Cortex of kidney (tissue), 1 donor: ENCODE measurements at places on chromosomes 3 and 15.

DNA sequence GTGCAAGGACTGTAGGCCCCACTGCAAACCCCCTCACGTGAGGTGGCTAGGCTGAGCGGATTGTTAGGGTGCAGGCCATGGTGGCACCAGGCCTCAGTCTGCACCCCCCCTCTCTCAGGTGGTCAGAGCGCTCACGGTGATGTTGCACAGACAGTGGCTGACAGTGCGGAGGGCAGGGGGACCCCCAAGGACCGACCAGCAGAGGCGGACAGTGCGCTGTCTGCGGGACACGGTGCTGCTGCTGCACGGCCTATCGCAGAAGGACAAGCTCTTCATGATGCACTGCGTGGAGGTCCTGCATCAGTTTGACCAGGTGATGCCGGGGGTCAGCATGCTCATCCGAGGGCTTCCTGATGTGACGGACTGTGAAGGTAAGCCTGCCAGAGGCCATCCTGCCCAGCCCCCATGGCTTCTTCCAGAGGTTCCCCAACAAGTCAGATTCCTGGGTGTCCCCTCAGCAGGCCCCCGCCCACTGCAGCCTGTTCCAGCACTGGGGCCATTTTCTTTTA is 18.2 kb downstream of the ATRIP start:
- DNase-seq: no peak

DNA sequence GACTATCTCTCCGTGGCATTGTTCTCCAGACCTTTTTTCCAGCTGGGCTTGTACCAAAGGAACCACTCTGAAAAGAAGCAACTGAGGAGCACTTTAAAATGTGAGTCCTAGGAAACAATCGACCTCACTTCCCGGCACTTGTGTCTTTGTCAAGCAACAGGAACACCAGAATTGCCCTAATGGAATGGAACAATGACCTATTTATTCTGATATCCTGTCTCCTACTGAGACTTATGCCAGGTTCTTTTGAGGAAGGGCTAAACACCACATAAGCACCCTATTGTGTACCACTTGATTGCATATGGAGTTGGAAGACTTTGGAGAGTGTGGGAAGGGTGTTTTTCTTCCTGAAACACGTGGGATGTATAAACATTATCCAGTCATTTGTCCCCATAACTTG is 56.8 kb upstream of the TGFBR2 start:
- DNase-seq: no peak

DNA sequence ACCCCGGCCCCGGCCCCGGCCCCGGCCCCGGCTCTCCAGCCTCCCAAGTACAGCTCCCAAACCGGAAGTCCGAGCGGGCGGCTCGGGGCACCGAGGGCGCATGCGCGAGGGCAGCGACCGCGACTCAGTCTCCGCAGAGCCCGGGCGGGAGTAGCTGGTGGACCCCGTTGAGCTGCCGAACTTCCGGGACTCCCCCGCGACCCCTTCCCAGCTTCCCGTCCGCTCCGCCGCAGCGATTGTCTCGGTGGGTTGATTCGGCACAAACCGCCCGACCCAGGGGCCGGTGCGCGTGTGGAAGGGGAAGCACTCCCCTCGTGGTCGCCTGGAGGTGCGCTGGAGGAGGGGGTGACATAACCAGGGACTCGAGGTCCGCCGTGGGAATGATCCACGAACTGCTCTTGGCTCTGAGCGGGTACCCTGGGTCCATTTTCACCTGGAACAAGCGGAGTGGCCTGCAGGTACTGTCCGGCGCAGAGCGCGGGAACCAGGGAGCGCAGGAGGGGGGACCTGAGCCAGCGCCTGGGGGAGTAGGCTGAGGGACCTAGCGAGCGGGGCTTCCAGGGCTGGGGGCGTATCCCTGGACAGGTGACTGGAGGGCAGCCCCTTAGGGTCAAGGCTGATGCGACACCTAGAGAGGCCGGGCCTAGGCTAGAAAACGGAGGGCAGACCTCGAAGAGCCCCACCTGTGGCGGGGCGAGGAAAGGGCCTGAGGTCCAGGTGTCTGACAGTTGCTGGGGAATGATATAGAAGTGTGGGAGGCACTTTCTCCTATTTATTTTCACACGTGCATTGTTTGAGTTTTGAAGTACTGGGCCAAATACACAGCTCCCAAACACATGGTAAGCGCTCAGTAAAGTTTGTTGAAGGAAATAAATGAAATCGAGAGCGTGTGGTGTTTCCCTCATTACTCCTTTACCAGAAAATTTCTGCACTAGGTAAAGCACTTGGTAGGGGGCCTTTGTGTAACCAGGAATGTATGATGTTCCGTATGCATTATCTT is at the start of the genes TUBGCP4 and ZSCAN29:
TSS of gene TUBGCP4 (plus strand) at position 127 of the 1,000 bp plus-strand sequence. CDS start at position 381, 254 bp downstream.
TSS of gene ZSCAN29 (minus strand) at position 69 of the 1,000 bp plus-strand sequence. CDS start 1,130 bp downstream, outside the sequence.
- peak; percentile 30 for DNase-seq

DNA sequence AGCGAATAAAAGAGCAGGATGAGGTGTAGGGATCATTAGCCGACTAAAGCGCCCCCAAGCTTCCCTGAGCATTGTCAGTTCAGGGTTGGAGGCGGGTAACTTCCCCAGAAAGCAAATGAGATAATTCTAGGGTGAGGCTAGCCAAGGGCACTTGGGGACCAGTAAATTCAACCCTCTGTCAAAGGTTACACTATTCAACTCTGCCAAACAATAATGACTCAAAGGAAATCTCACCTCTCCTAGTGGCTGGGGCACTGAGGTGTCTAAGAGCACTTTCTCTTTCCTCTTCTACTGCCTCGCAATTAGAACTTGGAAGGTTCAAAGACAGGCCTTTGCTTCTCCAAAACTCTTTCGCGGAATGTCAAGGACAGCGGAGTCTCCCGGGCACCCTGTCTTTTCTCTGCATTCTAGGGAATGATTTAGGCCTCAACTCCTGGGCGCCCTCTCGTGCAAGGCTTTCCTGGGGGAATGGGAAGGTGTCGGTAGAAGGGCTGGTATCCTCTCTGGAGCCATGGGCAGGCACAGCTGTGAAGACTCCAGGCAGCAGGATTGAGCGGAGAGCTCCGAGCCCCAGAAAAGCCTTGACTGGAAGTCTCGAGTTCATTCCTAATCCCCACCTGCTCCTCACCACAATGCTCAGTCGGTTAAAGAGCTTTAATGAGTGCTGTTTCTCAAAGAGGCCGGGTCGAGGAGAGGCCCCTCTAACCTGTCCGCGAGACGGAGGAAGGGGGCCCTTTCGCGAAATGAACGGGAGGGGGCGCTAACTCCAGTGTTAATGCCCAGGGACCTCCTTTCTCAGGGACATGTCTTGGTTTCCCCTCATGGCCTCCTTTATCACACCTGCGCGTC is 21.9 kb downstream of the ZIC4 start:
- no peak for DNase-seq

DNA sequence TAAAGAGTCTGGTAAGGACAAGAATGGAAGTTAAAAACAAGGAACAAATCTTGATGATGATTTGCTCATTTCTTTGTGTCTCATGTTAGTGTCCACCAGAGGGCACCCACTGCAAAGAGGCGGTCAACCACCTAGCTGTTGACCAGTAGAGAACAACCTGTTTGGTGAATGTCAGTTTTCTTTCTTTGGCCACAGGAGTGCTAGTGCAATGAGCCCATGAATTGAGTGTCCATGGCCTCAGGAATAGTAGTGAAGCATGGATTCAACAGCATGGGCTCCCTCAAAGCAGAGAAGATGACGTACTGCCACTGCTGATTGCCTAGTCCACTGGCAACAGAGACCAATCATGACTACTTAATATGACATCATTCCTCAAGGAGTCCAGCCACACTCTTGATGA is 10.7 kb upstream of the CNTN6 start:
- DNase-seq: no peak

DNA sequence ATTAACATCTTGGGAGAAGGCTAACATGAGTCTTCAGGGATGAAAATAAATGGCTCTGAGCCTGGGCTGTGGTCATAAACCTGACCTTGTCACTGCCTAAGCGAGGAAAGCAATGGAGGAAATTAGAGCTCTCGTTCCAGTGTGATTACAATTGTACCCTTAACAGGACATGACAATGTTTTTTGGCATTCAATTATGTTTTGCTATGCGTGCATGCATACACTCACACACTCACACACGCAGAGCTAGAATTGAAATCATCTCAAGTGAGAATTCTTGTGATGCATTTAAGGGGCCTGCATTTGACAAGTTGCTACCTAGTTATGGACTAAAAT is 24.1 kb downstream of the ZNF80 start:
- DNase-seq: no peak

DNA sequence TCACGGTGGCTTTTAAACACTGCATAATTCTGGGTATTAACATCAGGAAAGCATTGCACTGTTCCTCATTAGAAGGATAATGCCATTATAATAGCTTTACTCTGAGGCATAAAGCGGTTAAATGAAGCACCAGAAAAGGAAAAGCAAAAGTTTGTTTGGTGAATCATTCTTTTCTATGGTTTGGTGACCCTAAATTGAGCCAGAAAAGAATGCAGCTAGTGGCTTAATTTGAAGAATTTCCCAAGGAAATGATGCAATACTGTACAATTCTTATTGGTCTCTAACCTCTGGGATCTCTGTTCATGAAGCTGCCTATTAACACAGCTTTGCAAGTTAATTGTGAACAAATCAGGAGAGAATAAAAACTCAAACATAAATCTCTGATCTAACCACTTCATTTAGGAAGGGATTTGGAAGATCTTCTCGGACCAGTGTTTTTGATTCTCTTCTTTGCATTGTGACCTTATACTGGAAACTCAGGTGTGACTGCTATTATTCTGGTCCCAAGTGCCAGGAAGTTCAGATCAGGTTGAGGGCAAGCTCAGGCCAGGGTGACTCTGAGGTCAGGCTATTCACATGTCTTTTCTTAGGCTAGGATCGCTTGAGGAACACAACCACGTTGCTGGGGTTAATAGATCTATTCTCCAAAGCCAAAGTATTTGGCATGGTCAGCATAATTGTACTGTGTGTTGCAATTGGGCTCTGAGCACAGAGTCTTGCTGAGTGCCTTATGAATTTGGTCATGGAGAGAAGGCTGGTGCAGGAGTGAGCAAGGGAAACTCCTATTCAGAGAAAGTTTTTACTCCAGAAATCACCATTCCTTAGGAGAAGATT is 11.3 kb upstream of the DLG1 start:
- no peak for DNase-seq

GRCh38 chr3:39241561-39241960 is 38.3 kb downstream of the CX3CR1 start:
- DNase-seq: no peak

DNA sequence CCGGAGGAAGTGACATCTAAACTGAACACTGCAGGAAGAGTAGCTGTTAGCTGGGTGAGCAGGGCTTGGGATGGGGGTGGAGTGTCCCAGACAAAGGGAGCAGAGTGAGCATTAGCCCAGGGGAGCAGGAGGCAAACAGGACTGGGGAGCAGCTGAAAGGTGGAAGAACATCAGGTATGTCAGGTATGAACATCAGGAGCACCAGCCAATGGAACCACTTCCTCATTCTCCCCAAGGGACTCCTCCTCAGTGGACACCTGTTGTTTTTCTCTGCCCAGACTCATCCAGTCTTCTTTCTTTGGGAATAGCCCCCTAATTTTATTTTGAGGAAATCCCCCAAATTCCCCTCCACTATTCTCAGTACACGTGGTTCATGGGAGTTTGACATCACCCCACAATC is 107.7 kb upstream of the RAD18 start:
- DNase-seq: no peak

DNA sequence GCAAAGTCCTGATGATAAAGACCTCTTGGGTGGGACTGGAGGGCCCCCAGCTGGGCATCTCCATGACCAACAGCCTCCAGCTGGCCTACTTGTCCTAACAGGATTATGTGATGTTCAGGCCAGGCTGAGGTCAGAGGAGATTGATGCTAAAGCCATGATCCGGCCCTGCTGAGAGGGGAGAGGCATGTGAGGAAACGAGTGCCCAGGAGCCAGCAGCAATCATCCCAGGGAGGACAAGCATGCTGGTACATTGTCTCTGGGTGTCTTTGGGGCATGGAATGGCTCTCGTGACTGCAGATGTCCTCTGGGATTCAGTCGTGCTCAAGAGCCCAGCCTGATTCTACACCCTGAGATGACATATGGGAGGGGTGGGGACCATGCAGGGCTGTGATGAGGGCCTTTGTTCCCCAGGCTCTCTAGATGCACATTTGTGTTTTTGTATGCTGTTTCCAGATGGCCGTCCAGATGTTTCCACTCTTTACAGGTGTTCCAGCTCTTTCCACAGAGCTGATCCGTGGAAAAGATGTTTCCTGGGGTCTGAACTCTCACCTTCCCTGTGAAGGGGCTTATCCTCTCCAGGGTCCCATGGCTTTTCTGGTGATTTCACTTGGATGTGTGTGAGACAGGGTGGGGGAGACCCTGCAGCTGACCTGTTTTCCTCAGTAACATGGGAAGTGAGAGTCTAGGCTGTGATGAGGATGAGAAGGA is 20.2 kb downstream of the SLC24A1 start:
- DNase-seq: no peak

DNA sequence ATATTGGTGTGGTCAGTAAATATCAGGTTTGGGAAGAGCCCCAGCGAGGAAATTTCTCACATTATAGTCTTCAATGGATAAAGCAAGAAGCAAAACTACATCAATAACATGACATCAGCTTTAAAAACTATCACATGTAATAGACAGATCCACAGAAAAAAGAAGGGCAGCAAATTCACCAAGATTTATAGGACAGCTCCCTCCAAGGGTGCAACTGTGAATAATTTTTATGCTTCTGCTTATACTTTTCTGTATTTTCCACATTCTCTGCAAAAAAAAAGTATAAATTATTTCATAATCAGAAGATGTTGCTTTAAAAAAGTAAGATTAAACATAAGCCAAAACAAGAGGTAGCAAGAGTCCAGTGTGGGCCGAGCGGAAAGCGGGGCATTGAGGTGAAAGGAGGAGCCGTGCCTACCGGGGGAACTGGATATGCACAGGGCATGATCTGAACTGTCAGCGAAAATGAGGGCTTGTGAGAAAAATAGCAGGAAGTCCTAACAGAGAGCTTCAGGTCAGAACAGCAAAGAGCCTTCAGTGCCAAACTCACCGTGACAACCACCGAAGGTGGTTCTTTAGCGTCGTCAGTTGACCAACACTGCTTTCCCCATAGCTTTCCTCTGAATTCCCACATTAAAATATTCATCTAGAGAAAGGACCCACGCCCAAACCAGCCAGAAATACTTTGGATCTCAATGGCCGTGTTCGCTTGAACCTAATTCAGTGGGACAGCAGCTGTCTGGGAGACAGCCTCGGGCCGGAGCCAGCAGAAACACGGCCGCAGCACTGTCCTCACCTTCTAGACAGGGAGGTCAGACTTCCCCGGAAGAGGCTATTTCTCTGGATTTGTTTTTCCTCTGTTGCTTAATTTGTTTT is 59.8 kb downstream of the FAM174B start:
- DNase-seq: no peak

- DNase-seq: no peak
Measured at GRCh38 chr15:63950911-63951481, 95.3 kb downstream of the DAPK2 start.

DNA sequence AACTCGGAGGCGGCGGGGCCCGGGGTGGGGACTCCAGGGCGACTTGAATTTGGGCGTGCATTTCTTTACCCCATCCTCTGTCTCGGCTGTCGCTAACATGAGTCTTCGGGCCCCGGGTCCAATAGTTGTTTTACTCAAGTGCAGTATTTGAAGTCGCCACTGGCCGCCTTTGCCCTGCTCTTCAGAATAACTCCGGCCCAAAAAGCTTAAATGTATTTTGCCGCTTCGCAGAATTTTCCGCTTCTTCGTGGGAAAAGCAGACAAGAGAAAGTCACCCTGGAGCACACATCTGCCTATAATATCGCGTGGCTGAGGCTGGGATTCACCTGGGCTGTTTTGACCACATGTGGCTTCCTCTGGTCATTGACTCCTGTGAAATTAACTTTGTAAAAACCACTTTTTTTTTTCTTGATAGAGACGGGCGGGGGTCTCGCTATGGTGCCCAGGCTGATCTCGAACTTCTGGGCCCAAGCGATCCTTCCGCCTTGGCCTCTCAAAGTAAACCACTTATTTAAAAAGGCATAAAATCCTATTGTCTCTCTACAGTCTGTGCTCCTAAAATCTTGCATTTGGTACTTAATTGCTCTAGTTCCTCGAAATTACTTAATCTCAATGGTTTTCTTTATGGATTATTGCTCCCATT is 676 bp downstream of the CNOT10 start:
- no peak for DNase-seq
